ENCODE measurements at places on chromosomes 7 and 10. TPM values are rescaled to one million over a fixed set of nuclear protein-coding genes. Genes with fewer than 3 reads are reported as not detected.

The CACNA2D1 gene
- not detected for polyA plus RNA-seq

The WIPF3 gene
- polyA plus RNA-seq = not detected

The PFKP gene
- polyA plus RNA-seq = 33.5 TPM

The C10orf62 gene
- polyA plus RNA-seq = not detected

DNA sequence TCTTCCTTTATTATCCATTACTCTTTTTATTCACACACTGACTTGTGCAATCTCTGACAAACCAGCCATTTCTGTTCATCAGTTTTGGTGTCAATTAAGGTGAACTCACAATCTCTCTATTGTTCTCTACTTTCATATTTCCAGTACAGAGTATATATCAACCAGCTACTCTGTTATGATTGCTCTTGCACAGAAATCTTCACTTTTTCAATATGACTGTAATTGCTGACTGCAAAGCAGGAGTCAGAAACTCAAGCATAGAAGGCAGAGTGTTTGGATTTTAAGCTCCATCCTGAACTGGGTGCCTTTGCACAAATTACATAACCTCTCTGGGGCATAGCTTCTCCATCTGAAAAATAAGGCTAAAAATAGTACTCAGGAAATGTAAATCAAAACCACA, 1042.0 kb downstream of the GRM8 start:
- DNase-seq = no peak
- H3K36me3 ChIP-seq = no peaks in the 10 kb centered on the region
- no peak overlapping the region for H3K27ac ChIP-seq
- no peak overlapping the region for H3K4me3 ChIP-seq

GRCh38 chr10:63114031-63114814, 18.9 kb upstream of the NRBF2 start:
- H3K4me3 ChIP-seq = no peak overlapping the region
- H3K4me1 ChIP-seq = no peaks in the 10 kb centered on the region
- DNase-seq = no peak
- no peaks in the 10 kb centered on the region for H3K36me3 ChIP-seq
- no peaks in the 10 kb centered on the region for H3K27me3 ChIP-seq
- no peak overlapping the region for H3K27ac ChIP-seq

GRCh38 chr10:112896722-112897121, 53.3 kb upstream of the TCF7L2 start:
- H3K4me3 ChIP-seq = no peak overlapping the region
- no peaks in the 10 kb centered on the region for H3K36me3 ChIP-seq
- no peak for DNase-seq
- H3K27ac ChIP-seq = no peak overlapping the region
- H3K4me1 ChIP-seq = no peaks in the 10 kb centered on the region

DNA sequence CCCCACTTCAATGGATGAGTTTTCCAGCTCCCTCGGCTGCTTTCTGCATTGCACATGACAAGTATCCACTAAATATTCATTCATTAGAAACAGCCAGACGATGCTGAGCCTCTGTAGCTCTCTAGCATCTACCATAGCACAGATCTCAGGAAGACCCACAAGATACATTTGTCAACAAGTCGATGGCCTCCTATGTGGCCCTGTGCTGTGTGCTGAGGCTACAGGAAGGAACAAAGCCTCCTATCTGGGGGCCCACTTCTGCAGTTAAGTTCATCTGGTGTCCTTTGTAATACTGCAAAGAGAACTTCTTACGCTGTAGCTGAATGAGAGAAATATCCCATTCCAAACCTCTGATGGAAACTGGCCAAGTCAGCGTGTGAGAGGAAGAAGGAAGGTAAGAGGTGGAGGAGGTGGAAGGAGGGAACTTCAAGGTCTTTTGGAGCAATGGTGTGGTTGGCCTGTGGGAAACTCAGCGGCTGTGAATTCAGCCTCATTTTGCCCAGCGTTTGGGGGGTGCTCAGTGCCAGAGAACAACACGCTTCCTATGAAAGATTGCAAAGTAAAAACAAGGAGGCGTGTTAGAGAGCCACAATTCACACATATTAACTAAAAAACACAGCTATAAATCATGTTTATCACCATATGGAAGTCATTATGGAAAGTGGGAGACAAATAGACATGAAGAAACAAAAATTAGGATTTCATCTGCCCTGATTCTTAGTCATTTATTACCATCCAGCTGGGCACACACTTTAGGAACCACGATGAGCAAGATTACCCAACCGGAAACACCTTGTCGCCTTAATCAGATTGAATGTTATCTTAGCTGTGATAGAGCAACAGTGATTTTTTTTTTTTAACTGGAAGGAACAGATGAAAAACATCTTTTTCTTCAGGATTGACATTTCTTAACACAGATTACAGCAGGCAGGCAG, 62.2 kb upstream of the USP6NL start:
- no peaks in the 10 kb centered on the region for H3K27me3 ChIP-seq
- H3K4me1 ChIP-seq = no peaks in the 10 kb centered on the region
- no peaks in the 10 kb centered on the region for H3K36me3 ChIP-seq
- H3K4me3 ChIP-seq = no peak overlapping the region
- H3K27ac ChIP-seq = no peak overlapping the region

GRCh38 chr10:123571978-123572377, 94.2 kb upstream of the GPR26 start:
- no peaks in the 10 kb centered on the region for H3K27me3 ChIP-seq
- H3K4me3 ChIP-seq = no peak overlapping the region
- no peak for DNase-seq
- no peaks in the 10 kb centered on the region for H3K36me3 ChIP-seq
- H3K27ac ChIP-seq = no peak overlapping the region

- no peak overlapping the region for H3K4me3 ChIP-seq
- no peak overlapping the region for H3K27ac ChIP-seq
- no peaks in the 10 kb centered on the region for H3K27me3 ChIP-seq
- no peak for DNase-seq
- no peaks in the 10 kb centered on the region for H3K4me1 ChIP-seq
These were observed 20.6 kb upstream of the NKX6-2 start for GRCh38 chr10:132806561-132807003.

- no peak overlapping the region for H3K4me3 ChIP-seq
- DNase-seq = no peak
- no peaks in the 10 kb centered on the region for H3K27me3 ChIP-seq
- no peaks in the 10 kb centered on the region for H3K36me3 ChIP-seq
- H3K27ac ChIP-seq = no peak overlapping the region
These were observed 37.1 kb downstream of the MXI1 start for GRCh38 chr10:110244550-110244949.

DNA sequence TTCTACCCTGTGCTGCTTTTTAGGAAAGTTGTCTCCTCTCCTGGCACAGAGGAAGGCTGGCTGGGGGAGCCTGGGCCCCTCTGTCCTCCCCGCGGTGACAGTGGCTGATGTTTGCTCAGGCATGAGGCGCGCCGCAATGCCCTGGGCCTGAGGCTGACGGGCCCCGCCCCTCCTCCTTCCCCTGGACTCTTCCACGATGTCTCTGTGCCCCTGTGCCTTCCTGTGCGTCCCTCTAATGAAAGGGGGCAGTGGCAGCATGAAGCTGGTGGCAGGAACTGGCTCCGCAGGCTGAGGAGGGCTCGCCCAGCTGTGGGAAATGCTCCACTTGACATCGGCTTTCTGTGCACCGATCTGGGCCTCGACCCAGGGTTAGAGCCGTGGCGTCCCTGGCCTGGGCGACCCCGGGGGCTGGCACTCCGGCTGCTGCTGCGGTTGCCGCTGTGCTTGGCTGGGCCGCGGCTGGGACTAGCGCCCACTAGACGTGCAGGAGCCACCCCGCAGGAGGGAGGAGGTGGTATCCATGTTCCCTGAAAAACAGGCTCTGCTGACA, 67.9 kb downstream of the ZNF680 start:
- no peaks in the 10 kb centered on the region for H3K27me3 ChIP-seq
- no peaks in the 10 kb centered on the region for H3K4me1 ChIP-seq

- no peak overlapping the region for H3K27ac ChIP-seq
- no peak for DNase-seq
- no peak overlapping the region for H3K4me3 ChIP-seq
- no peaks in the 10 kb centered on the region for H3K36me3 ChIP-seq
- H3K4me1 ChIP-seq = no peaks in the 10 kb centered on the region
These were observed 156.7 kb upstream of the NPVF start for GRCh38 chr7:25384788-25385505.

DNA sequence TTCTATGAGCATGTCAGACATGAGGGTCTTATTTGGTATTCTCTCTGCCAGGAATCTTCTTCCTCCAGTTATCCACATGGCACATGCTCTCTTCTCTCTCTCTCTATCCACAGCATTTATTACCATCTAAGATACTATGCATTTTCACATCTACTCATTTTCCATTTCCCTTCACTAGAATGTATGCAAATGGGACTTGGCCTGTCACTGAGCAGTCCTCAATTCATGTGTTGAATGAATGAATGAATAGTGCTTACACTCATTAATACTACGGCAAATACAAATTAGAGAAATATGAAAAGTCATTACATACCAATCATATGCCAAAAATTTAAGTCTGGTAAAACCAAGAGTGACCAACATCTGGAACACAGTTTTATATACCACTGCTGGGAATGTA, 34.0 kb downstream of the COA1 start:
- no peaks in the 10 kb centered on the region for H3K36me3 ChIP-seq
- H3K27ac ChIP-seq = no peak overlapping the region
- H3K27me3 ChIP-seq = no peaks in the 10 kb centered on the region
- H3K4me3 ChIP-seq = no peak overlapping the region
- no peak for DNase-seq
- H3K4me1 ChIP-seq = peaks cover 39% of the 10 kb centered on the region

DNA sequence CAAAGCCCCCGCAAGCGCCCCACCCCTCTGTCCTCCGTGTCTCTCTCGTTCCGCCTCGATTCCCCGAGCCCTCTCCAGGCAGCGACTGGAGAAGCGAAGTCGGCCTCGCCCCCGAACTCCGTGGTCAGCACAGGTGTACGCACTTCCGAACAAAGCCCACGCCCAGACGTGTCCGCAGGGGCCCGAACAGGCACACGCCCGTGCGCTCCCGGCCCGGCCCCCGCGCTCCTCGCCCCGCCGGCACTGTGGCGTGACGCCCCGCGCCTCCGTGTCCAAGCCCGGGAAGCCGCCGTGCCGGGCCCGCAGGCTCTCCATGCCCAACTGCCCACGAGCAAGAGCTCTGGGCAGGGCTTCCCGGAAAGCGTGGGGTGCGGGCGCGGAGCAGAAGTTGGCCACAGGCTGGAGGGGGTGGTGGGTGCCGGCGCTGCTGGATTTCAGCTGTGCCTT, 662 bp downstream of the NRCAM start:
- H3K27me3 ChIP-seq = no peaks in the 10 kb centered on the region
- H3K36me3 ChIP-seq = peaks cover 4% of the 10 kb centered on the region
- no peak overlapping the region for H3K27ac ChIP-seq
- H3K4me3 ChIP-seq = peak overlapping the region; percentile 51
